Lung (tissue), 17 donors: ENCODE measurements at places on chromosomes 3 and 15. TPM values are rescaled to one million over a fixed set of nuclear protein-coding genes. Genes with fewer than 3 reads are reported as not detected.

- DNase-seq, result peak; percentile 84
Measured at GRCh38 chr3:22495791-22496190, 707.3 kb upstream of the UBE2E2 start.

DNA sequence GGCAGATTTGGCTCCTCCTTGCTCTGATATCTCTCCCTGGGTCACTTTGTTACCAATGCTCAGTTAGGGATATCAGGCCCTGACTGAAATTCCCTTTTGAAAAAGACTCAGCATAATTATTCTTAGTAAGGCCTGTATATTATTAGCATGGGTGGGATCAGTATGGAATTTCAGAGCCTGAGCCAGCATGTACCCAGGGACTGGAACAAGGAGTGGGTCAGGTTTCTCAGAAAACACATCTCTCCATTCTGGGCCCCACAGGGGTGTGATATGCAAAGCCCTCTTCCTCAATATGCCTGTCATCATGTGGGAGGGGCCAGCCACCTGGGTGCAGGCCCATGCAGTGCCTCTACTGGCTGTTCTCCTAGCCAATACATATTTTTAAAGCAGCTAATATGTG lies 423.2 kb downstream of the EPHB1 start:
- no peak for DNase-seq

Gene VEPH1
- 53.5 TPM for polyA plus RNA-seq

DNA sequence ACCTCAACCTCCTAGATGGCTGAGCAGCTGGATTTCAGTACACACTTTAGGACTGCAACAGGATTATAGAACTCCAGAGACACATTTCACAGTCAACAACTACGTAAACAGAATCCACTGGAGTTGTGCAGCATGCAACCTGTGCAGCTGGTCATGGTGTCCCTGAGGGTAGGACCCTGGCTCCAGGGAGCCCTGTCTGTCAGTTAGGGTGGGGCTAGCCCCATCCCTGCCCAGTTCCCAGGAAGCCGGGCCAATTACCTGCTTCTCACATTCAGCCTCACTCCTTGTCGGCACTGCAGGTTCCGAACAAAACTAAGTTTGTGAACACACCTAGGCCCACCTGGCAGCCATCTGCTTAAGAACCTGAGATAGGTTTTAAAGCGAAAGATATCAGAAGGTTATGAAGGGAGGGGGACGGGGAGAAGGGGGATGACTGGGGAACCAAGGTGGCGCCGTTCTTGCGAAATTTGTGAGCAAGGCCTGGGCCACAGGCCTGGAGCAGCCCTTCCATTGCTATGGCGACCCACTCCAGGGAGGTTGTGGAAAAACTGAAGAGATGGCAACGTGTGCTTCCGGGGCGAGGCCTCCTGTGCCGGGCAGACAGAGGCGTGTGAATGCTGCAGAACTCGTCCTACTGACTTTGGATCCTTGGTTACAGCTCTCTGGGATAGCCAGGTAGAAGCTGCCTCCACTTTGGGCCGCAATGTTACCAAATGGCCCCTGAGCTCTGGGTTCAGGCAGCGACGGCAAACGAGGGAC lies 25.3 kb downstream of the ACSBG1 start:
- peak; percentile 33 for DNase-seq

GRCh38 chr3:121627211-121627610 lies 33.5 kb downstream of the HCLS1 start:
- no peak for DNase-seq

DNA sequence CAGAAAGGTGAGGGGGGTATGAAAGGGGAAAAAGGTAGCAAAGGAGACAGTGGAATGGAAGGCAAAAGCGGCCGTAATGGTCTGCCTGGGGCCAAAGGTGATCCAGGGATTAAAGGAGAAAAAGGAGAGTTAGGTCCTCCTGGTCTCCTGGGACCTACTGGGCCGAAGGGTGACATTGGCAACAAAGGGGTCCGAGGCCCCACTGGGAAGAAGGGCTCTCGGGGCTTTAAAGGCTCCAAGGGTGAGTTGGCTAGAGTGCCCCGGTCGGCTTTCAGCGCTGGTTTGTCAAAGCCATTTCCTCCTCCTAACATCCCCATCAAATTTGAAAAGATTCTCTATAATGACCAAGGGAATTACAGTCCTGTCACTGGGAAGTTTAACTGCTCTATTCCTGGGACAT lies 6.7 kb downstream of the OTOL1 start:
- no peak for DNase-seq

DNA sequence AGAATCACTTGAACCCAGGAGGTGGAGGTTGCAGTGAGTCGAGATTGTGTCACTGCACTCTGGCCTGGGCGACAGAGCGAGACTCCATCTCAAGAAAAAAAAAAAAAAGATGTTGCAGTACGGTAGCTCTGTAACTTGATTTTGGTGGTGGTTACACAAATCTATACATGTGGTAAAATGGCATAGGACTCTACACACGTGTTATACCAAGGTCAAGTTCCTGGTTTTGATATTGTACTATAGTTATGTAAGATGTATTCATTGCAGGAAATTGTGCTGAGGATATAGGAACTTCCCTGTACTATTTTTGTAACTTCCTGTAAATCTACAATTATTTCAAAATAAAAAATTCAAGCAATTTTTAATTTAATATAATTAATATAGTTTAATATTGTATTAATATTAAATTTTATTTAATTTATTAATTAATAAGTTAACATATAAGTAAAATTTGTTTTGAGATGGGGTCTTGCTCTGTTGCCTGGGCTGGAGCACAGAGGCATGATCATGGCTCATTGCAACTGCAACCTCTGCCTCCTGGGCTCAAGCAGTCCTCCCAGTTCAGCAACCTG lies 9.9 kb downstream of the MYD88 start:
- no peak for DNase-seq

DNA sequence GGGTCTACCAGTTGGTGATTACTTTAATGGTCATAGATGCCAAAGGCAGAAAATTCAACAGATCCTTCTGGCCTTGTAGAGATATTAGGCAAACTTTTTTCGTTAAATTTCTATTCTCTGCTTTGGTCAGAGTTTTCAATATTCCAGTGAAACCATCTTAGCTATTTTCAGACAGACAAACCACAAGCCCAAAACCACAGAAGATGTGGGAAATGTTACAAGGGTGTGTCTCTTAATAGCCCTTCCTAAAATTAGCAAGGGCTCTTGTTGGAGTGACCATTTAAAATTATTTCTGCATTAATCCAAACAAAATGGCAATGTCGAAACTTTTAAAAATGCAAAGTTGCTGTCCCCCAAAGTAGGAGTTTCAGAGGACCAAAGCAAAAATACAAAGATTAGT lies 102.8 kb downstream of the ARRDC4 start:
- DNase-seq, result no peak

Gene KIF15
- polyA plus RNA-seq, result 1.2 TPM

Gene MCF2L2
- 0.26 TPM for polyA plus RNA-seq

Gene TAGLN3
- polyA plus RNA-seq, result 0.71 TPM

GRCh38 chr15:97903971-97904572 lies 56.4 kb upstream of the ARRDC4 start:
- peak; percentile 75 for DNase-seq

Gene P2RY12
- polyA plus RNA-seq, result 0.16 TPM

Gene RARB
- polyA plus RNA-seq, result 2.8 TPM

Gene OR5H15
- polyA plus RNA-seq, result not detected

GRCh38 chr15:66482539-66482938 lies 15.0 kb downstream of the SNAPC5 start:
- no peak for DNase-seq

GRCh38 chr15:84915606-84915958 lies 31.1 kb downstream of the SLC28A1 start:
- no peak for DNase-seq

GRCh38 chr3:127780536-127781400 lies 41.5 kb downstream of the MGLL start:
- no peak for DNase-seq

DNA sequence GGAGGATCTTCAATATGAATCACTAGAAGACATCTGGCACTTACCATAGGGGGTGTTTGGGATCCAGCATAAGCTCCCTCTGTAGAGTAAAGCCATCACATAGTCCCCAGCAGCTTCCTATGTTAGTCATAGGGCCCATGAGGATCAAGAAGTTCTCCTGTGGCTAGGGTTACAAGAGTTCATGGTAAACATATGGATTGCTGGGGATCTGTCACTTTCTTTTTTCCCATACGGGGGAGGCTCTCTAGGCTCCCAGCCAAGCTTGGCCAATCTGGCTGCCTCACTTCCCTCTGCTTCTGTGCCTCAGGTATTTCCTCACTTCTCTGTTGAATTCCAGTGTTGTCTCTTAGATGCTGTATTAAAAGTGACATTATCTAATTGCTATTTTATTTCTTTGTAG lies 597.9 kb downstream of the PDCD6IP start:
- no peak for DNase-seq

- DNase-seq, result no peak
Measured at GRCh38 chr3:104787306-104787705, 579.4 kb upstream of the ALCAM start.

DNA sequence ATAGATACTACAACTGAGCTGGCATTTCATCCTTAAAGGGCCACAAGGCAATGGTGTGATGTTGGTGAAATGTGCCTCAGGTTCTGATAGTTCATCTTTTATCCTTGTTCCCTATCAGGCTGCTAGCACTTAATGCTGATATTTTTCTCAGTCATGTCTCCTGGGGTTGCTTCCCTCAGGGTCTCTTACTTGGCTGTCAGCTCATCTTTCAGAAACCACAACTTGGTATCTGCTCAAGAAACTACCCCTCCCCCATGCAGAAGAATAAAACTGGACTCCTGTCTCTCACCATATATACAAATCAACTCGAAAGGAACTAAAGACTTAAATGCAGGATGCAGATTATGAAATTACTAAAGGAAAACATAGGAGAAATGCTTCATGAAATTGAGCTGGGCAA lies 308.1 kb downstream of the CHST2 start:
- no peak for DNase-seq

DNA sequence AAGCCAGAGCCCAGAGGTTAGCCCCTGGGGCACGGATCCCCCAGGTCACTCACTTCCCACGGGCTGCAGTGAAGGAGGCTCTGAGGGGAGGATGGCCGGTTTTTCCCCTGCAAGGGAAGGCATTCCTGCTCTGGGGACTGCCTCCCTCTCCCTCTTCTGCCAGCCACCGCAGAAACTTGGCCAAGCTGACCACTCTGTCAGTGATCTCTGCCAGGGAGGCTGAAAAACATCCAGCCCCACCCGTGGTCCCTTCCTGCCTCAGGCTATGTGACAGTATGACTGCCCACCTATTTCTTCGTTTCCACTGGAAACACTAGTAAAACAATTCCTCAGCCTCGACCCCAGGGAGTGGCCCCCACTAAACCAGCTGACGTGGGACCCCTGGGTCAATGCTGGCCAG lies 14.6 kb upstream of the FANCD2 start:
- peak; percentile 22 for DNase-seq

Gene RBP2
- 1.3 TPM for polyA plus RNA-seq

Gene FBXL22
- 0.42 TPM for polyA plus RNA-seq

Gene IGDCC3
- not detected for polyA plus RNA-seq

Gene TF
- polyA plus RNA-seq, result 1.2 TPM

Gene PIGBOS1
- 19.1 TPM for polyA plus RNA-seq
